ENCODE measurements at places on chromosomes 2 and 18.
A peak's percentile ranks its signal among the peaks of the same experiment; 100 is the strongest.

GRCh38 chr2:190062053-190062452 is 476 bp downstream of the MSTN start:
- no peak for DNase-seq

GRCh38 chr18:56815926-56816325 is 164.8 kb downstream of the WDR7 start:
- no peak for DNase-seq

DNA sequence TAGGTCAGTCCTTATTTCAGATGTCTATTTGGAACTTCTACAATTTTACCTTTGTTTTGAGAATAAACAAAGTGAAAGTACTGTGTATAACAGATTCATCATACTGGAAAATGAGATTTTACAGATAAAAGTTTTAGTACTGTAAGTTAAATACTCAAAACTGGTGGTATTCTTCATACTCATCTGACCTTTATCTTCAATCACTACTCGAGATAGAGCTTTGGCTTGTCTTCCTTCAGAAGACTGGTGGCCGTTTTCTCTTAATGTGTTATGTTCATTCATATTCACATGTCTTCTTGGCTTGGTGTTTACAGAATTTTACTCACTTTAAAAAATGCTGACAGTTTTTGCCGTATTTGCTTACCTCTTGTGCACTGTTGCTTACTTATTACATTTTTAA is 2.1 kb downstream of the SPOPL start:
- no peak for DNase-seq

DNA sequence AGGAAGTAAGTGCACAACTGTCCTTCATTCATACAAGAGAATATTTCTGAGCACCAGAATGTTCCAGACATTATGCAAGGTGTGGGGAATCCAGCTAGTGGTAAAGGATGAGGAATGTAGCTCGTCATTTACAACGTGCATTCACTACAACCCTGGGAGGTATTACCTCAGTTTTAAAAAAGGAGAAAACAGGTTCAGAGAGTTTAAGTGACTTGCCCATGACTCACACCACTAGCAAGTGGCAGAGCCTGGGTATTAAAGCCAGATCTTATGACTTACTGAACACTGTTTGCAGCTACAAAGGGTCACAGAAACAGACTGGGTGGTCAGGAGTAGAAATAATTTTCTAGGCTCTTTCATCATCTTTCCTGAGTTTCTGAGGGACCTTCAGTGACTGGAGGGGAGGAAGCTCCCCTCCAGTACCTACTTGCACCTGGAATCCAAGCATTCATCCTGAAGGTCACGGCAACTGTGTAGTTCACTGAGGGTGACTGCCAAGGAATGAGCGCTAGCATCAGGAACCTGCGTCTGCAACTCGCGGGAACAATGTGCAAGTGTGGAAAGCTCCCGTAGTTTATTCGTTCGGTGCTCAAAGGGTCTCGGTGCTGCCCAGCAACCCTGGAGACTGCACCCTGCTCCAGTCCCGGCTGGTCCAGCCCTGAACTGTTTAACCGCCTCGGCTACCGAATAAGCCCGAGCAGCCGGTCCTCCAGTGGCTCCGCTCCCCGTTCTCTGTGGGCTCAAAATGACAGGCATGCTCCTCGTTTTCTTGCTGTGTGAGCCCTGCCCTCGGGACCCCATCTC is 647 bp downstream of the CCDC121 start:
- DNase-seq: no peak

DNA sequence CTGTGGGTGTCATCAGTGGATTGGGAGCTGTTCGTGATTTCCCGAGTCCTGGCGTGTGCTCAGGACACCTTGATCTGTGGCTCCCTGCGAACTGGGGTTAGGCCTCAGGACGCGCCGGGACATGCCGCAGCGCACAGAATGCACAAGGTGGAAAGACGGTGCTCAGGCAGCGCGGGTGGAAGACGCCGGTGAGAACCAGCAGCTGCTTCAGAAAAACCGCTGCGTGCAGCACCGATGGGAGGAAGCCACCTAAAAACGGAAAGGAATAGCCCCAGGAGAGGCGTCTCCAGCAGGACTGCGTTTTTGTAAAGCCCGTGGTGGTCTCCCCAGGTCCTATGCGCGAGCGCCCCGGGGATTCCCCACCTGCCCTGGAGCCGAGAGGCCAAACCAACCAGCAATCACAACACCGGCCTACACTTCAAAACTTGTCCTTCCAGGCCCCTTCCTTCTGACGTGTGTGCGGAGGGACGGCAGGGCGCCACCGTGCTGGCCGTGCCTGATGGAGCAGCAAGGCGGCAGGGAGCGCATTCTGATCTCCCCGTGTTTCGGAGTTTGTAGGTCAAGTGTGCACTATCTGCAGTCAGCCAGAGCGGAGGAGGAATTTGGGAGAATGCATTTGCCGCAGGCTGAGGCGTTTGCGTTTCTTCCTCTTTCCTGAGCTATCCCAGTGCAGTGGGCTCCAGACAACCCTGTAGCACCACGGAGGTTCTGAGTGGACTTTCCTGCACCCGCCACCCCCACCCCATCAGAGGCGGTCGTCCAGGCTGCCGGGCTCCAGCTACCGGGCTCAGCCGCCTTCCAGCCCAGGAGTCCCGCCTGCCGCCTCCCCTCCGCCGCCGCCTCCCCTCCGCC is 32.2 kb downstream of the RTP5 start:
- peak; percentile 23 for DNase-seq

DNA sequence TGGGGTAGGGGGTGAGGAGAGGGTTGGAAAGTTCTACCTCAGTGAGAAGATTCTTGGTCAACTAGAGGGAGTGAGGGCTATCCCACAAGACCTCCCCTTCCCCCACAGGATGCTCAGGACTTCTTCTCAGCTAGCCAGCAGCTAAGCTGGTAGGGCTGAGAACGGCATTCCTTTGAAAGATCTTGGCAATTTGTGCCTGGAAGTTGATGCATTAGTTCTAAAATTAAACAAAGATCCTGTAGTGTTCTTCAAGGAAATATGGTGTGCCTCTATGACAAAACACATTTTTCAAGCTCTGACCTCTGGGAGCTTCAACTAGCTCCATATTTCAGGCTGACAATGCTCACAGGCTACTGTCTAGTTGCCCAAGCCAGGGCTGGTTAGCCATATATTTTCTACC is 2.3 kb downstream of the LYPD1 start:
- no peak for DNase-seq

All from cerebellar nuclear complex (tissue), 1 donor.